ENCODE measurements at places on chromosomes 4 and X. TPM values are rescaled to one million over a fixed set of nuclear protein-coding genes. Genes with fewer than 3 reads are reported as not detected.

The LRIT3 gene
- under 0.01 TPM for total RNA-seq

The POLN gene
- 5.6 TPM for total RNA-seq

The MFAP3L gene
- total RNA-seq = 0.50 TPM

The ZCCHC18 gene
- 1.3 TPM for total RNA-seq

The BST1 gene
- total RNA-seq = 15.7 TPM

The P2RY8 gene
- total RNA-seq = not detected

The PABPC1L2B gene
- total RNA-seq = not detected

The CENPI gene
- 4.9 TPM for total RNA-seq

The FGF13 gene
- total RNA-seq = 4.6 TPM

The FAM9C gene
- under 0.01 TPM for total RNA-seq

The FRG2 gene
- not detected for total RNA-seq
